ENCODE measurements at places on chromosomes 6 and 20. TPM values are rescaled to one million over a fixed set of nuclear protein-coding genes. Genes with fewer than 3 reads are reported as not detected.

Gene CLVS2
- total RNA-seq, result not detected

Gene RAD21L1
- not detected for total RNA-seq

Gene SIRPB1
- total RNA-seq, result 11.2 TPM

Gene PAX1
- total RNA-seq, result not detected

DNA sequence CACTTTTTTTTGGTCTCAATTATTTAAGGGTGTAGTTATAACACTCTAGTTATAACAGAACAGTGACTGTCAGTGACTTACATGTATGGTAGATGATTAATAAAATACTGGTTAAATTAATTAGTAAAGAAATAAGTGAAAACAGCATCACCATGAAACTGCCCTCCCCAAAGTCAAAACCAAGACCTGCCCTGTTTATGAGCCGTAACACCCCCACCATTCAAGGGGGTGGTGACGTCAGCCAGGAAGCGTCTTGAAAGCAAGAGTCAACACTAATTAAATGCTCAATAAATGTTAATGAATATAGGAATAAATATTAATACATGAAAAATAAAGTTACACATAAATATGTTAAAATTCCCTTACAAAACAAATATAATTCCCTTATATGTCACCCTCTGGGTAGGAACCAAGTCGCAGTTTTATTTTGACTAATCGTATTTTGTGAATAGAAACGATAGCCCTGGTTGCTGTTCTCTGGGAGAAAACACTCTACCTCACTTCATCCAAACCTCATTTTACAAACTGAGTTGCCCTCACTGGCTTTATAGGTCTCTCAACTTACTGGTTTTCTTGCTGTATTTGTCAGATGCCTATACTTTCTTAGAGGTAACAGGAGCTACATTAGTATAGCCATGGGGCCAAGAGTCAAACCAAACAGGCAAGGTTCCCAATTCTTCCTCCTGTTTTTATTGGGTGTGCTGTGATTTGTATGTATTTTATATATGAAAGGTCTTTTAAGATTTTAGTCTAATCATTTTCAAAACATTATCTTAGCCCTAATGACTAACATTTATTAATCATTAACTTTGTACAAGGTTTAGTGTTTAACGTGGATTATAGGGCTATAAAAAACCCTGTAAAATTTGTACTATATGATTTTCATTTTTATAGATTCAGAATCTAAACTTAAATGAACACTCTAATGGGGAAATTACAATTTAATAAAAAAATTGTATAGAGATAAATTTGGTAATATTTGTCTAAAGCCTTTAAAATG lies 227.9 kb upstream of the IRAK1BP1 start:
- DNase-seq, result no peak

- no peak for DNase-seq
Measured at GRCh38 chr6:131436358-131436757, 136.7 kb upstream of the ARG1 start.

GRCh38 chr20:1490643-1491195 lies 501 bp downstream of the SIRPB2 start:
- DNase-seq, result no peak

GRCh38 chr6:91664327-91664959 lies 1077.6 kb upstream of the MAP3K7 start:
- no peak for DNase-seq

DNA sequence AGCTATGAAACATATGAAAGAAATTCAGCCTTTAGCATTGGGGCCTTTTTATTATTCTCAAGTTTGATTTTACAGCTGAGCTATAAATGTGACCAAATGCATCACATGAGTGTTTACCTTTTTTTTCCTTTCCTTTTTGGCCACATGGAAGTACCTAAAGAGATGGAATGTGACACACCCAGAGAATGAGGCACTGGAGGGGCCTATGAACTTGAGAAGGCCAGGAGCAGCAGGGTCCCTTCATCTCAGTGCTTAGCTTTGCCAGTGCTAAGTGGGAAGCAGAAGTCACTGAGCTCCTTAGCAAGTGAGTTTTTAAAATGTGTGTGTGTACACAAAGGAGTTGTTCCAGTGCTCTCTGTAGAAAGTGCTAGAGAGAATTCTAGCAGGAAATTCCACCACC lies 44.7 kb downstream of the RREB1 start:
- DNase-seq, result no peak

GRCh38 chr6:159720708-159721107 lies 6.6 kb upstream of the WTAP start:
- DNase-seq, result no peak

DNA sequence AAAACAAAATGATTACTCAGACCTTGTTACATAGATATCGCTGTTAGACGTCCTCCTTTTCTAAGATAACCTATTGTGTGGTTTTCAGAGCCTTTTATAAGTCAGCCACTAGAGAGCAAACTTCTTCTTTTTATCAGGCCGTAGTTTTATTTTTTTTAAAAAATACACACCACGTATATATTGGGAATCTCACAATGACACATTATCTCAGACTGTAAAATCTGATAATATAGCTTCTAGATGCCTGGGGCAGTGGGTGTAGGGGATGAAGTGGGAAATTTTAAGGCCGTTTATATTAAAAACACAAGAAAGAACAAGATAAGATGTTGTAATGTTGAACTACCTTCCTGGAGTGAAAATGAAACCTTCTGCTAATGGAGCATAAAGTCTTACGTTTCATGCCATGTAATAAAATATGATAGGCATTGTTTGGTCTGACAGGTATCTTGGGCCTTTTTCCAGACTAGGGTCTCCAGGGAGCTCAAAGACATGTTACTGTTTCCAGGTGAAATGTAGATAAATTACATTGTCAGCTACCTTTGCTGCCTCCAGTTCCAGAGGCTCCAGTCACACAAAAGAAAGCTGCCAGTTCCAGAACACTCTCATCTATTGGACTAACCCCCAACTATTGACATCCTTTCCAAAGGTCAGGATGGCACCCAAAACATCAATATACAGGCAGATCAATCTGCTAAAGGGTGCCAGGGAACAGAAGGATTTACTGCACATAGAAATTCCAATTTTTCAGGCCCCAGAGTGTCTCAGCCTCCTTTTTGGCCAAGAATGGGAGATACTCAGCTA lies 130.2 kb upstream of the AKIRIN2 start:
- DNase-seq, result no peak

- no peak for DNase-seq
Measured at GRCh38 chr20:58664883-58665282, 13.8 kb downstream of the STX16 start.

DNA sequence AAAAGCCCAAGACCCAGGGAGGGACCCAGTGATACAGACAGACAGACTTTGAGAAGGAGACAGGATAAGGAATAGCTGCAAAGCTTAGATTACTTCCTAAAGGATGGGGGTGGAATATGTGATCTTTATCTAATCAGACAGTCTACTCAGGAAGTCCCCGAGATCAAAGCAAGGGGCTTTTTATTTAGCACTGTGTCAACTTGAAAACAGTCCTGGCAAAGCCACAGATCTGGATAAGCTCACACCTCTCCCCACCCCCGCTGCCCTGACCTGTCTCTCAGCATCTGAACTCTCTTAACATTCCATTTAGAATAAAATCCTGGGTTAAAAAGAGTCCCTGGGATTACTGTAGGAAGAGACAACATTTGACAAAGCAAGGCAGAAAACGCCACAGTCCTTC lies 101.5 kb downstream of the ISM1 start:
- no peak for DNase-seq

DNA sequence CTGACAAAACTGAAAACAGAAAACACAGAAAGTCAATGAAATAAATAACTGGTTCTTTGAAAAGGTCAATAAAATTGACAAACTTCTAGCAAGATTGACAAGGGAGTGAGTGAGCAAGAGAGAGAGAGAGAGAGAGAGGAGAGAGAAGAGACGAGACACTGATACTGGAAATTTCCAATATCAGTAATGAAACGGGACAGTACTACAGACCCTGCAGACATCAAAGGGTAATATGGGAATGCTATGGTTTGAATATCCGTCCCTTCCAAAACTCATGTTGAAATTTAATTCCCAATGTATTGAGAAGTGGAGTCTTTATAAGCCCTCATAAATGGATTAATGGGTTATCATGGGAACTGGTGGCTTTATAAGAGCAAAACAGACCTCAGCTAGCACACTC lies 3.8 kb downstream of the TTI1 start:
- DNase-seq, result no peak

Data from posterior vena cava (tissue), 2 donors.